ENCODE measurements at places on chromosomes 13 and 19.

DNA sequence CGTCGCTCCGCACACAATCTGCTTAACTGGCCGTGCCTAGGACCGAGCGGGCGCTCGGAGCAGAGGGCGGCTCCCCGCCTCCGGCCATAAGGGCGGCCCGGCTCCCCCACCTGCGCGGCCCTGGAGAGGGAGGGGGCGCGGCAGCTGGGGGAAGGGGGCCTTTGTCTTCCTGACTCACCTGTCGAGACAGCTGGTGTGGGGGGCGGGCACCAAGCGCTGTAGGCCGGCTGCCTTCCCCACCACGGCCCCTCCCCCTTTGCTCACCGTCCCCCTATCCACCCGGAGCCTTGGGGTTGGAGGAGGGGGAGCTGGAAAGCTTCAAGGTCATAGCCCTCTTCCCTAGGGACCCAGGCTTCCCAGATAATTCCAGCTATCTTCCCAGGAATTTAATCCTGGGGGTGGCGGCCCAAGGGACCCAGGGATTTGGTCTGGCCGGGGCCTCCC lies 1.2 kb downstream of the VASP start:
- DNase-seq: no peak

- DNase-seq: no peak
These were observed at the start of gene SMAD9 for GRCh38 chr13:36919833-36920615. TSS of gene SMAD9 (minus strand) at chr13:36920238. CDS start at chr13:36879689, 40,549 bp downstream.

DNA sequence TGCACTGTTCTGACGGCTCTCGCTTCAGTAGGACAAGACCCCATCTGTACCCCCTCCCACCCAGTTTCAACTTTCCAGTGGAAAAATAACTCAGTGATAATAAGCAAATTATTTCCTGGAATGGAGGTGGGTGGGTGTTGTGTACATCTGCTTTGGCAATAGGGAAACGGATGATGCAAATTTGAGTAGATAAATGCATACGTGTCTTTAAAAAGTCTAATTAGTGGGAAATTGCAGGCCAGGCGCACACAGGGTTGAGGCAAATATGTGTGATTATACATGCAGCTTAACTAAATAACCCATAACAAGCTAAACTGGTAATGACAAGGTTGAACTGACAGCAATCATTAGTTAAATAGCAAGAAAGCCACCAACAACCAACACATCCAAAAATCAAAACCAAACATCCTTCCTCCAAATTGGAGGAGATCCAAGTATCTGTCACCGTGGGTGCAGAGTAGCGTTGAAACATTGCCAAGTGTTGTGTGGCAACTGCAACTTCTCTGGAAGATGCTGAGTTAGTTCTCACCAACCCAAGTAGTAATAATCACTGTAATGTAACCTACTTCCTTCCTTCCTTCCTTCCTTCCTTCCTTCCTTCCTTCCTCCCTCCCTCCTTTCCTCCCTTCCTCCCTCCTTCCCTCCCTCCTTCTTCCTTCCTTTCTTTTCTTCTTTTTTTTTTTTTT lies 54.6 kb downstream of the TRPM4 start:
- no peak for DNase-seq

DNA sequence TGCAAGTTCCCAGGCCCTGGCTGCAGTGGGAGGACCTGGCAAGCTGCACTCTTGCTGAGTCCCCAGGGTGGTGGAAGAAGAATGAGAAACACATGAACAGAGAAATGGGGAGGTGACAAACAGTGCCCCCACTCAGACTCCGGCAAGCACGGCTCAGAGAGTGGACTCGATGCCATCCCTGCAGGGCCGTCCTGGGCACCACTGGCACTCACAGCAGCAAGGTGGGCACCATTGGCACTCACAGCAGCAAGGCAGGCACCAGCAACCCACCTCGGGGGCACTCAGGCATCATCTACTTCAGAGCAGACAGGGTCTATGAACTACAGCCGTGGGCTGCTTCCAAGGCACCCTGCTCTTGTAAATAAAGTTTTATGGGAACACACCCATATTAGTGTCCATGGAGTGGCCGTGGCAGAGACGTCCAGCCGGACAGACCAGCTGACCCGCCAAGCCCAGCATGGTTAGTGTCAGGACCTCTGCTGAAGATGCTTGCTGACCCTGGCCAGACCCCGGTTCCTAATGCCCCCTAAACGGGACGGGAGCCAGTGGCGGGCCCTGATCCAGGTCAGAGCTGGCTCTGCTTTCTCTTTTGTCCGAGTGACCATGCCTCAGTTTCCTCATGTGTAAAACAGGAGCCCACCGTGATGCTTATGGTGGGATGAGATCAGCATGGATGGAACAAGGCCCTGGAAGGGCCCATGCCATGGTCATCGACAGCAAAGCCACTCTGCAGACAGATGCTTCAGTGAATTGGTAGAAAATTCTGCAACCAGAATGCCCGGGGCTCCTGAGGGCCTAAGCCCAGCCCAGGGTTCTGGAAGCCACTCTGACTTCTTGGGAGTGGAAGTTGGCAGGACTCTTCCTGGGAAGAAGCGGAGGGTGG lies 2.1 kb upstream of the F10 start:
- no peak for DNase-seq

DNA sequence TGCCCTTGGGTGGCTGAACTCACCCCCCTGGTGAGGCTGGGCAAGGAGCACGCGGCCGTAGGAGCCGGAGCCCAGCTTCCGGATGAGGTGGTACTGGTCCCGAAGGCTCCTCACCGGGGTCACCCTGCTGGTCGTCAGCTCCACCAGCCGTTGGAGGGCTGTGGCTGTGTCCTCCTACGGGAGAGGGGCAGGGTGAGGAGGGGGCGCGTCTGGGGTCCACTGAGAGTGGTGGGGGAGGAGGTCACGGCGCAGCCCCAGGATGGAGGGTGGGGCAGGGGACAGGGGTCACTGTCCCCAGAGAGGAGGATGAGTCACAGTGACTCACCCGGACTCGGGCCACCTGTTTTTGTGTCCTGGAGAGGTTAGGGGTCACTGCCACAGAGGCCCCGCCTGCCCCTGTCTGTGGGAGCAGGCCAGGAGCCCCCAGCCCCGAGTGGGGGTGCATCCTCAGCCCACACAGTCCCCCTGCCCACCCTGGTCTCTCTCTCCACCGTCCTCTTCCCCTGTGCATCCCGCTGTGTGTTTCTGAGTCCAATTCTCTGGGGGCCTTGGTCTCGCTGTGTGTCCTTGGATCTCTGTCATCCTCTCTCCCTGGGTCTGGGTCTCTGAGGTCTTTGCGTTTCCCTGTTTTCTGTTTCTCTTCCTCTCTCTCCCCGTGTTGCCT lies 435 bp downstream of the SBK3 start:
- DNase-seq: no peak
